ENCODE measurements at places on chromosomes 13 and 19.
A peak's percentile ranks its signal among the peaks of the same experiment; 100 is the strongest.

DNA sequence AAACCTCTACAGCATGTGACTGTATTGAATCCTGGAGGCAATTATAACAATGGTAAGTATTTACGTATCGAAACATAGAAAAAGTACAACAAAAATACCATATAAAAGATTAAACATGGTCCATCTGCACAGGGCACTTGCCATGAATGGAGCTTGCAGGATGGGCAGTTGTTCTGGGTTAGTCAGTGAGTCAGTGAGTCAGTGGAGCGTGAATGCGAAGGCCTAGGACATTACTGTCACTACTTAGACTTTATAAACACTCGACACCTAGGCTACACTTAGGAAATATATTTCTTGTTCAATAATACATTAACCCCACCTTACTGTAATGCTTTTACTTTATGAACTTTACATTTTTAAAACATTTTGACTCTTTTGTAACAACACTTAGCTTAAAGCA is 35.6 kb upstream of the TMTC4 start:
- no peaks in the 10 kb centered on the region for H3K27me3 ChIP-seq
- no peaks in the 10 kb centered on the region for H3K36me3 ChIP-seq
- H3K4me3 ChIP-seq = no peak overlapping the region
- no peak overlapping the region for H3K27ac ChIP-seq

DNA sequence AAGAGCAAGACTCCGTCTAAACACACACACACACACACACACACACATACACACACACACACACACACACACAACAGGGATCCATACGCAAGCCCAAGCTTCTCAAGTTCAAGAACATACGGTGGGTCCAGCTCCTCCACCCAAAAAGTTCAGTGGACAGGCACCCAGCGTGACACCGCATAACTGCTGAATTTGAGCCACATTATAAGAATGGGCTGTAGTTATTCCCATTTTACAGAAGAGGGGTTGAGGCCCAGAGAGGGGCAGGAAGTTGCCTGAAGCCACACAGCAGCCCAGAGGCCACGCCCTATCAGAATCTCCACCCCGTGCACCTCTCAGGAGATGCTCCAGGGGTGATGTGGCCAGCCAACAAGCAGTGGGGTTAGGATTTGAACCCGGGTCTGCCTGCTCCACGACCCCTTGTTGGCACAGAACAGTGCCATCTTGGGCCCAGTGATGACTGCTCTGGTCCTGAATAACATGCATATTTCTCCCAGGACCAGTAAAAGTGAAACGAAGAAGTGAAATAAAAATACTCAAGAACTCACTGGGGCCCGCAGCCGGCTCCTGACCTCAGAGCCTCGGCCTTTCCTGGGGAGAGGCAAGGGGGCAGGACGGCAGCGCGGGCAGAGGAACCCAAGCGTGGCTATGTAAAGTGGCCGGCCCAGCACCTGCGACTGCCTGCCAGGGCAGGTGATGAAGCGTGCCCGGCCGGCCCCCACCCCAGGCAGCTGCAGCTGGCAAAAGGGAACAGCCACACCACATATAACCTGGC is 61.9 kb downstream of the AP1M1 start:
- no peak overlapping the region for H3K27ac ChIP-seq
- no peaks in the 10 kb centered on the region for H3K4me1 ChIP-seq
- DNase-seq = no peak
- no peaks in the 10 kb centered on the region for H3K27me3 ChIP-seq

GRCh38 chr13:63880705-63881104 is 2465.1 kb upstream of the PCDH20 start:
- H3K27me3 ChIP-seq = no peaks in the 10 kb centered on the region
- H3K4me1 ChIP-seq = no peaks in the 10 kb centered on the region
- no peak overlapping the region for H3K4me3 ChIP-seq

GRCh38 chr13:26839682-26840081 is 79.1 kb upstream of the GPR12 start:
- DNase-seq = no peak
- no peak overlapping the region for H3K4me3 ChIP-seq
- H3K36me3 ChIP-seq = no peaks in the 10 kb centered on the region

DNA sequence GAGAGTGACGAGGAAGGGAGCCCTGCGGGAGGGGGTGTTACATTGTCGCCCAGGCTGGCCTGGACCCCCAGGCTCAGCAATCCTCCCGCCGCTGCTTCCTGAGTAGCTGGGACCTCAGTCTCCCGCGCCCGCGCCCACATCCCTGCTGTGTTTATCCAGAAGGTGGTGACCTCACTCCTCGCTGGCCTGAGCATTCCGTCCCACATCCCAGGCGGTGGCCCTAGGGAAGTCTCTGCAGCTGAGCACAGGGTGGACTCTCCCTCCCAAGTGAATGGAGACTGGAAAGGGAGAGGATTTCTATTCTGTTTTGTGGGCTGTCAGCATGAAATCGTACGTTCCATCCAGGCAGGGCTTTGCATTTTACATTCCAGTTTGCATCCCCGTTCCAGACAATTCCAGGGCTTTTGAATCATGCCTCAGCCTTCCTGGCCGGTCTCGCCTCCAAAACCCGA is 401 bp upstream of the ZNF765 start:
- no peak overlapping the region for H3K27ac ChIP-seq
- peak; percentile 81 for DNase-seq
- H3K4me3 ChIP-seq = peak overlapping the region; percentile 92
- H3K4me1 ChIP-seq = peaks cover 6% of the 10 kb centered on the region

- H3K36me3 ChIP-seq = no peaks in the 10 kb centered on the region
- no peak for DNase-seq
- H3K4me1 ChIP-seq = no peaks in the 10 kb centered on the region
- no peak overlapping the region for H3K4me3 ChIP-seq
Observed at GRCh38 chr13:21067848-21068247, 6.5 kb upstream of the LATS2 start.

GRCh38 chr13:32960626-32961025 is 55.6 kb upstream of the KL start:
- no peak for DNase-seq
- H3K27me3 ChIP-seq = peaks cover 71% of the 10 kb centered on the region
- no peaks in the 10 kb centered on the region for H3K4me1 ChIP-seq
- no peak overlapping the region for H3K4me3 ChIP-seq
- no peak overlapping the region for H3K27ac ChIP-seq

- H3K27me3 ChIP-seq = no peaks in the 10 kb centered on the region
- DNase-seq = no peak
- H3K4me3 ChIP-seq = no peak overlapping the region
- H3K27ac ChIP-seq = no peak overlapping the region
- peaks cover 7% of the 10 kb centered on the region for H3K36me3 ChIP-seq
- H3K4me1 ChIP-seq = no peaks in the 10 kb centered on the region
Observed at GRCh38 chr19:41302624-41303351, 7.2 kb upstream of the CCDC97 start.

DNA sequence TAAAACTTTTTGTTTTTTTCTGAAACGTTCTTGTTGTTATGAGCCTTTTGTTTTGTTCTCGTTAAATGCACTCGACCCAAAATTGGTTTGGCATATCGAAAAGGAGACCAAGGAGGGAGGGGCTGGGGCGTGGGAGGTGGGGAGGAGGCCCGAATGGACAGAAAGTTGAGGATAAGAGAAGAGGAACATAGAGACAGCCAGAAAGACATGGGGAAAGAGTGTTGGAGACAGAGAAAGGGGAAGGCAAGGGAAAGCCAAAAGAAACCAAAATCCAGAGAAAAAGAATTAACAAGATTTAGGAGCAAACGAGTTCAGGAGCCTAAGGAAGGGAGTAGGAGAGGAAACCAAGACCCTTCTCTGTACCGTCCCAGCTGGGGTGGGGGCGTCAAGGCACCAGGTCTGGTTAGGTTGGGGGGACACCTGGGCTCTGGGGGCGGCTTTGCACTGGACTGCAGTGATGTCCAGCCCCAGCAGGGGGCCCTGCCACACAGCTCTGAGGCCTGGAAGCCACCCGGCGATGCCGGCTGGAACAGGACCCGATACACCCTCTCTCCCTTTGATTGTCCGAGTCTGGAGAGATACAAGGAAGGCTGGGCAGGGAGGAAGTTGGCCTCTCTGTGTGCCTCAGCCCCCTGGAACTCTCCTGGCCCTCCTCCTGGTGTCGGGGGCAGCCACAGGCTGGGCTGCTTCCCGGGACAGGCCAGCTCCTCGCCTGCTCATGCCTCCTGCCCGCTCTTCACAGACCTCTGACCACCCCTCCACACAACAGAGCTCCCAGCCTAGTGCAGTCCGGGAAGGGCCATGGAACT is 11.6 kb upstream of the ASF1B start:
- H3K27me3 ChIP-seq = no peaks in the 10 kb centered on the region
- H3K36me3 ChIP-seq = no peaks in the 10 kb centered on the region
- H3K4me3 ChIP-seq = no peak overlapping the region

DNA sequence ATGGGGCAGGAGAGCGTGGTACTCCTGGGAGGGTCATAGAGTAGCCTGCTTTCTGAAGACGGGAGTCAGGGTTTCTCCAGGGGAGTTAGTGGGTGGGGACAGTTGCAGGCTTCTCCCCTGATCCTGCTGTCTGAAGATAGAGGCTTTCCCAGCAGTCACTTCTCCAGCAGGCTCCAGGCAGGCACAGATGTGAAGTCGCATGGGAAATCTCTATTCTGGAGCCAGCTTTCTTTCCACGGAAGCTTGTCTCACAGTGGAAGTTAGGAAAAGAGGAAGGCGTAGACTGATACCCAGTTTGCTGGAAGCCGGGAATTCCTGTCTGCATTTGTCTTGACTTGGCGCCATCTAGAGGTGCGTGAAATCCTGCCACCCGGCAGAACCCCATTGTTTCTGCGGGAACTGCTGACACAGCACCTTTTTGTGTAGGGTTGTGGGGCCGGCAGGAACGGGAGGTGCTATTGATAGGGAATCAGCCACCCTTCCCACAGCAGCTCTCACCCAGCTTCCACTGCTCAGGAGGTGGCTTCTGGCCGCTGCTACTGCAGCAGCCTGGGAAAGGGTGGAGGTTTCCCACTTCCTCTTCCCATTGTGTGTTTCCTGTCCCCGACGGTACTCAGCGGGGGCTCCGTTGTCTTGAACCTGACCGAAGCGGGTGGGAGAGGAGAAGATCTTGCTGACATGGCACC is 28.5 kb upstream of the NPAS1 start:
- H3K36me3 ChIP-seq = peaks cover 4% of the 10 kb centered on the region
- peak overlapping the region; percentile 8 for H3K27ac ChIP-seq
- DNase-seq = peak; percentile 93
- no peaks in the 10 kb centered on the region for H3K27me3 ChIP-seq

DNA sequence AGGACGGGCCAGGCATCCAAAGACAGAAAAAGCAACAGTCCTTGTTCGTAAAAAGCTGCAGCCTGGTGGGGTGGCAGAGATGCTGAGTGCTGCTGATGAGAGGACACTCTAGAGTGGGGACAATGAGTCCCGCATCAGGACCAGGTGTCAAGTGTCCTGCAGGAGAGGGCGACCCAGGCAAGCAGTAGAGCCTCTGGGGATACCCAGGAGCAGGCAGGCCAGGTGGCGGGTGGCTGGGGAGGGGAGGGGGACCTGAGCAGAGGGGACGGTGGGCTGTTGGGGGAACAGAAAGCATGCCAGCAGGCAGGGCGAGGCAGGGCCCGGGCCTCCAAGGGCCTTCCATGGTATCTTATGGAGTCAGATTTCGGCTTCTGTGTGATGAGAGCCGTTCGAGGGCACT is 35.8 kb downstream of the GGACT start:
- DNase-seq = no peak
- no peaks in the 10 kb centered on the region for H3K36me3 ChIP-seq
- peaks cover 10% of the 10 kb centered on the region for H3K4me1 ChIP-seq

DNA sequence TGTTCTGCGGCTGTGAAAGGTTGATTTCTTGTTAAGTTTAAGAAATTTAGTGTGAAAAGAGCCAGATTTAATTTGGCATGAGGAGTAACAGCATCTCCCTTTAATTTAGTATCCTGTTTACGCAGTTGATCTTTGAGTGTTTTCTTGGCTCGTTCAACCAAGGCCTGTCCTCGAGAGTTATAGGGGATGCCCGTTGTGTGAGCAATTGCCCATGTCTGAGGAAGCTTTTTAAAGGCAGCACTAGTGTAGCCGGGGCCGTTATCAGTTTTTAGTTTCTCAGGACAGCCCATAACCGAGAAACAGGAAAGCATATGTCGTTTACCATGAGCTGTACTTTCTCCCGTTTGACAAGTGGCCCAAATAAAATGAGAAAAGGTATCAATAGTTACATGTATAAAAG is 47.5 kb upstream of the ZNF43 start:
- DNase-seq = no peak
- no peaks in the 10 kb centered on the region for H3K36me3 ChIP-seq
- no peaks in the 10 kb centered on the region for H3K27me3 ChIP-seq
- no peak overlapping the region for H3K27ac ChIP-seq
- no peaks in the 10 kb centered on the region for H3K4me1 ChIP-seq
- no peak overlapping the region for H3K4me3 ChIP-seq

DNA sequence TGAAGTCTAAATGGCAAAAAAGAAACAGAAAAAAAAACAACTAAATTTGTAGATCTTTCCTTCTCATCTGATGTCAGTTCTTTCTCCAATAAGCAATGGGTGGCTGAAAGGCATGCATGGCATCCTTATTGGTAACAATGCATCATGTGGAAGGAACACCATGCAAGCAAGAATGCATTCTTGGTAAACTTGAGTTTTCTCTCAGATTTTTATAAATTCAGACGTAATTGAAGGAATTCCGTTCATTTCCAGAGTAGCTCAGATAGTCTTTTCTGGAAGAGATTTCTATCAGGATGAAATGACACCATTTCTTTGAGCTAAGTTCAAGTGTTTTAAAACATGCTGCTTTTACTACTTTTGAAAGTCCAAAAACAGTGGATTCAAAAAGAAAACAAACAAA is 373.0 kb downstream of the COG6 start:
- no peak for DNase-seq
- H3K4me3 ChIP-seq = no peak overlapping the region
- no peaks in the 10 kb centered on the region for H3K4me1 ChIP-seq
- no peaks in the 10 kb centered on the region for H3K27me3 ChIP-seq
- H3K36me3 ChIP-seq = no peaks in the 10 kb centered on the region

DNA sequence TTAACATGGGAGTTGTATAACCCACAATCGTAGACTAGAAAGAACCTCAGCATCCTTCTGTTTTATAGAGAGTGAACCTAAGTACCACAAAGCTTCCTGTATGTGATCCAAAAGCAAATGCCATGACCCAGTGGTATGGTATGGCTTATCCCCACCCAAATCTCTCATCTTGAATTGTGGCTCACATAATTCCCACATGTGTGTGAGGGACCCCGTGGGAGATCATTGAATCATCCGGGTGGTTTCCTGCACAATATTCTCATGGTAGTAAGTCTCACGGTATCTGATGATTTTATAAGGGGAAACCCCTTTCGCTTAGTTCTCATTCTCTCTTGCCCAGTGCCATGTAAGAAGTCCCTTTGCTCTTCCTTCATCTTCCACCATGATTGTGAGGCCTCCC is 587.9 kb downstream of the LMO7 start:
- H3K27me3 ChIP-seq = no peaks in the 10 kb centered on the region
- H3K4me3 ChIP-seq = no peak overlapping the region
- no peak overlapping the region for H3K27ac ChIP-seq
- DNase-seq = no peak
- H3K4me1 ChIP-seq = no peaks in the 10 kb centered on the region
- H3K36me3 ChIP-seq = no peaks in the 10 kb centered on the region

DNA sequence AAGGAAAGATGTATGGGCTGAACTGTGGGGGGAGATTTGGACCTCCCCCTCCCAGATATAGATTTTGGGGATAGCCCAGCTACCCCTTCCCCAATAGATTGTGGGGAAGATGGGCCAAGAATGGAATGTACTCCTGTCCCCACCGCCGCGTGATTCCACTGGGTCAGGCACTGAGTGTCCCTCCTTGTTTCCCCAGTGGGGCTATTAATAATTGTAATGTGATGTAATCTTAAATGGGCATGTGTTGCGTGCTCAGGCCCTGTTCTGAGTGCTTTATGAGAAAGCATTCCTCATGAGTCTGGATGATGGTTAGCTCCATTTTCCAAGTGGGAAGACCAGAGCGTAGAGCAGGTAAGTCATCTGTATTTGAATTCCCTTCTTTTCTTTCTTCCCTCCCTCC is 1.4 kb downstream of the PSMD8 start:
- H3K4me1 ChIP-seq = peaks cover 11% of the 10 kb centered on the region
- no peak overlapping the region for H3K27ac ChIP-seq
- peaks cover 10% of the 10 kb centered on the region for H3K27me3 ChIP-seq
- DNase-seq = peak; percentile 1
- no peaks in the 10 kb centered on the region for H3K36me3 ChIP-seq
- H3K4me3 ChIP-seq = peak overlapping the region; percentile 98

Data from neural progenitor cell (in vitro differentiated cells).